ENCODE measurements at places on chromosomes 7 and 10.

GRCh38 chr7:16465469-16466361 is at the start of gene SOSTDC1:
Gene SOSTDC1 (minus strand): TSS chr7:16465738. CDS start chr7:16465668, 70 bp downstream.
- no peak for DNase-seq

DNA sequence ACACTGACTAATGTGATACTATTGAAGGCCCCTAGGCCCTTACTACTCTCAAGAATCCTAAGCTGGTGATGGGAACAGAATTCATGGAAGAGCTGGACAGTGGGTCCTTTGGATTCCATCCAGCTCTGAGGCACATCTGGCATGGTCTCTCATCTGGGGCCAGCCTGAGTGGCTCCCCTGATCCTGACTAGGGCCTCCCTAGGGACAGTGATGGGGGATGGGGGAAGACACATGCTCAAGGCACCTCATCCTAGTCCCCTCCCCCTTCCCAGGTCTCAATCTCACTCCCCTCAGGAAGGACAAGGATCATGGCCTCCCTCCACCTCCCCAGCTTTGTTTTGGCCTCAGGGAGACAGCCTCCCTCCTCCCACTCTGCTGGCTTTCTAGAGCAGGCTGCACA is 1.8 kb downstream of the KCNIP2 start:
- no peak for DNase-seq

DNA sequence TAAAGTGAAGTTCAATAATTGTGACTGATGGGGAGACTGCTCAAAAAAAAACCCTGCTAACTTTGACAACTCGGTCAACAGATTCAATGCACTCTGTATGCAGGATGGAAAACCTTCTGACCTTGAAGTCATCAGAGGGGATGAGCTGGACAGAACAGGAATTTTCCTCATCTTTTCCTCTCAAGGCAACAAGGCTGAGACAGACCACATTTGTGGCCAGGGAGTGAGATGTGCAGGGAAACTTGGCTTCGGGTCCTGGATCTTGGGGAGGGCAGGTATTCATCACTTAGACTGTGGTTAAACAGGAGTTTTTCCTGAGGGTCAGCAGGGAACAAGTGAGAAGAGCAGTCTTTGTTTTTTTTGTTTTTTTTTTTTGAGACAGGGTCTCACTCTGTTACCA is 100.6 kb downstream of the BAMBI start:
- DNase-seq = no peak

DNA sequence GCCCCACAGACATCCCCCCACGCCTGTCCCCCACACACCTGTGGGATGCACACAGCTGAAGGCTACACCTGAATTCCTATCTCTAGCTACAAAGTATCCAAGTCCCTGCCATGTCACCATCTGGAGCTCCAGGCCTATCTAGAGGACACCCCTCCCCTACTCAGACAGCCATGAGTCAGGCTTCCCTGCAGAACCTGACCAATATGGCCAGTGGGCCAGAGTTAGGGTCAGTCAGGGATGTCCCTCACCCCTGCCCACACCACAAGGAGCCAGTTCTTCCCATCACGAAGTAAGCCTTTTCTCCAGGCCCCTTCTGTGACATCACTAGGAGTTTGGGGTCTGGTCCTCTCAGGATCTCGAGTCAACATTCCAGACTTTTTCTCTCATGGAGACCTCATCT is 10.6 kb upstream of the SLC18A3 start:
- no peak for DNase-seq

- no peak for DNase-seq
Observed at GRCh38 chr7:135236727-135237126, 3.1 kb downstream of the STRA8 start.

DNA sequence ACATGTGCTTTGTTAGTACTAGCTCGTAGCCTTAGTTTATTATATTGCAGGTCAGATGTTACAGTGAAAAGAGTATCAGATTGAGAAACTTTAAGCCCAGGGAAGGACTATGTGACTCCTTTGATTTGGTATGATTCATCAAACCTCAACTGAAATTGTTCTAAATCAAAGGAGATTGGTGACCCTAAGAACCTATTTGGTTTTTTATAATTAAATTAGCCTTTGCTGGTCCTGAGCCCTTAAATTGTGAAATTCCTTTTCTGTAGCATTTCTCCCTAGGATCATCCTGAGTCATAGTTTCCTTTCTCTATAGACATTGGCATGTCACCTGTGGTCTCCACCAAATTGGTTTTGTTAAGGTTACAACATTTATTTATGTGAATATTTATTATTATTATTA is 89.7 kb downstream of the POLR1F start:
- no peak for DNase-seq

GRCh38 chr7:158563911-158564662 is 23.5 kb downstream of the PTPRN2 start:
- no peak for DNase-seq

DNA sequence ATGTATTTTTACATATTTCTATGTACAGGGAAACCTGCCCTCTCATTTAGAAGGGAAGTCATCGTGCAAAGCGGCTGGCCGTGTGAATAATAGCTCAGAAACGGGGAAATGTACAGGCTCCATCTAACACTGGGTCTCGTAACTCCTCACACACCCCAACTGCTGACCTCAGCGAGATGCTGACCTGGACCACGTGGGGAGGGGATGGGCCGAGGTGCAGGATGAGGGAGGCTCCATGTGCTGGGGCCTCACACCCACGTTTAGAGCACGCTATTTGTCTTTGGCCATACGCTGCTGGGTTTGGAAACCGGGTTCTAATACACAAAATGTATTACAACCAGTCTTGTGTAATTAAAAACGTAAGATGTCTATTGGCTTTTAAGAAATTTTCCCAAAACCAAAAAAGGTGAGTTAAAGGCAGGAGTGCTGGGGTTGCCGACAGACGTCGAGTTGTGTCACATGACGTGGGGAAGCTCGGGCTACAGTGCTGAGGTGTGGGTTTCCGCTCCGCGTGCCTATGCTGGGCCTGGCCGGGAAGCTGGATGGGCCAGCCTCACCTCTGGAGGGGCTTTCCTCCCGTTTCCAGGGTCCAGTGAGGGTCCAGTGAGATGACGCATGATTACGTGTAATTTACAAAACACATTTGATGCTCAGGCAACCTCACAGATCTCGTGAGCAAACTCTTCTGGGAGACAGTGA is 215.6 kb downstream of the DNAJB6 start:
- DNase-seq = no peak

DNA sequence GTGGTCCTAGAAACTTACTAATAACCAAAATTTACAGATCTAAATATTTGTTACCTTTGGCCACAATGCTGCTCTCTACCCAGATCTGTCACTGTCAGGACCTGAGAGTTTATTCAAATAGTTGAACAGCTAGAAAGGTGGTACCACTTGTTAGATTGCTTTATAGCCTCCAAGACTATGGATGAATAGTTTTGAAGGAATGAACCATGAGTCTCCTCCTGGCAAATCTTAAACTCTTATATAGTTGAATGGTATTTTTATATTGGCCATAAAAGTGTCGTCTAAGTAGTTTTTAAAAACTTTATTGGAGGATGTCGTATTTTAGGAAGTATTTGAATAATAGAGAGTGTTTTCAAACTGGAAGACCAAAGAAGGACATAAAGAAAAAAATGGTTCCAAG is 178.7 kb downstream of the AHR start:
- no peak for DNase-seq

- DNase-seq = no peak
Observed at GRCh38 chr7:77667459-77668086, 28.7 kb upstream of the RSBN1L start.

DNA sequence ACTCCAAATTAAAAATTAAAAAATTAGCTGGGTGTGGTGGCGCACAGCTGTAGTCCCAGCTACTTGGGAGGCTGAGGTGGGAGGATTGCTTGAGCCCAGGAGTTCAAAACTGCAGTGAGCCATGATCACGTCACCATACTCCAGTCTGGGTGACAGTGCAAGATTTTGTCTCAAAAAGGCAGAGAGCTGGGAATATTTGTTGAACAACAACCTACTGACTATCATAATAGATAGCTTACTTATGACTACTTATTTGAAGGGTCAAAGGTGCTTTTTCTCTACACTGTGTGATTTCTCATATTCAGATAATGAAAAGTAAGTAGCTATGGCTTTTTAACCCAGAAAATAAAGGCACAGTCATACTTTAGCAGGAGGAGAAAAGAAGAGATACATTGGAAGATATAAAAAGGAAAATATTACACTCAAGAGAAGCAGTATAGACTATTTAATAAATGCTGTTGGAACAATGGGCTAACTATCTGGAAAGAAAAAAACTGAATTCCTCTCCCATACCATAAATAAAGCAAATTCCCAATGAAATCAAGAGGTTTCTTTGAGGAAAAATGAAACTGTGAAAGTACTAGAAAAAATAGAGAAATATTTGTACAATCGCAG is 6.7 kb downstream of the GSDME start:
- no peak for DNase-seq

DNA sequence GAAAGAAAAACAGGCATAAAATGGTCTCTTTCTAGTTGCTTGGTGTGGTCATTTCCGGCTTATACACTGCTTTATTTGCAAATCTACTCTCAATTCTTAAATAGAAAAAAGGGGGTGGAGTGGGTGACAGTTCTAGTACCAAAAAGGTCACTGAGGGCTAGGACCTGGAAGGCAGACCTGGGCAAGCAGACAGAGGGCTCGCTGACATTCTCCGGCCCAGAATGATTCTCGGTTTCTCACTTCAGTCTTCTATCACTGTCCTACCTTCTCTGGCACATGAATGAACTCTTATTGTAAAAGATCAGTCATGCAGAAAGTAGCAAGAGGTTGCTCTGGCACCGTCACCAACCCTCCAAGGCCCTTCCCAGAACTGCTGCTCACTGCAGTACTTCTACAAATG is 54.0 kb downstream of the MALSU1 start:
- DNase-seq = no peak

- no peak for DNase-seq
Observed at GRCh38 chr7:20329389-20330238, 1.1 kb upstream of the ITGB8 start.

- DNase-seq = no peak
Observed at GRCh38 chr10:114352653-114353298, 51.5 kb downstream of the AFAP1L2 start.

DNA sequence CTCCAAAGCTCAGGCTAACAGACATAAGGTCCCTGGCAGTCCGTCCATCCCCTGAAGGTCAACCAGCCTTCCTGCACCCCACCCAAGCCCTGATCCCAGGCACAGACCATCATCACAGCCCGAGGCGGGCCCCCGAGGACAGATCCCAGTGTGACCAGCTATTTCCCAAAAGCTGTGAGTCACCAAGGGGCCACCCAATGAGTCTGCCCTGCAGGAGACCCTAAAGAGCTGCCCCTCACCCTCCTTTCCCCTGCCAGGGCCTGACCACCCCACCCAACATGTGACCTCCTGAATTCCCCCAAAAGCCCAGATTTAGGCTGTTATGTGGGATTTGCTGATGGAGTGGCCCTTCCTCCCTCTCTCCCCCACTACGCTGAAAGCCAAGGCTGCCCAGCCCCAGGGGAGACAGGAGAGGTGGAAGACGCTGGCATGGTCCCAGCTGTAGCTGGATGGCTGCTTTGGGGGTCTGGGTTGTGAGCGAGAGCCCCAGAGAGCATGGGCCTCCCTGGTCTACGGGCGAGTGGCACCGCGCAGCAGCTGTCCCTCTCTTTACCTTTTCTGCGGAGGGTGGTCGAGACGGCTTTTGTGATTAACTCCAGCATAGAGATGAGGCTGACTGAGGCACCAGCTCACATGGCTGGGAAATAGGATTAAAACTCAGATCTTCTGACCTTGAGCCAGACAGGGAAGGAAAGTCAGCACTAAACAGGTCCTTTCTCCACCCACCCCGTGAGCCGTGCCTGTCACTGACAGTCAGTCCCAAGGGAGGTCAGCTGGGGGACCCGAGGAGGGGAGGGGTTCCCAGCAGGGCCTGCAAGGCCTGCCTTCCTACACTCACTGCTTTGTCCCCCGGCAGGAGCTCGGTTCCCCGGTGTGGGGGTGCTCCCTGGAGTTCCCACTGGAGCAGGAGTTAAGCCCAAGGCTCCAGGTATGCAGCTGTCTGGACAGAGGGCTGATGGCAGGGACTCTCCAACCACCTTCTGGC is 16.7 kb downstream of the ELN start:
- no peak for DNase-seq

GRCh38 chr7:27933671-27934565 is 194.0 kb downstream of the TAX1BP1 start:
- no peak for DNase-seq

GRCh38 chr7:20778063-20778721 is 8.5 kb downstream of the SP8 start:
- DNase-seq = no peak

- no peak for DNase-seq
Observed at GRCh38 chr10:125080984-125081383, 79.4 kb downstream of the CTBP2 start.

- DNase-seq = no peak
Observed at GRCh38 chr7:121083790-121084251, 95.3 kb downstream of the CPED1 start.

DNA sequence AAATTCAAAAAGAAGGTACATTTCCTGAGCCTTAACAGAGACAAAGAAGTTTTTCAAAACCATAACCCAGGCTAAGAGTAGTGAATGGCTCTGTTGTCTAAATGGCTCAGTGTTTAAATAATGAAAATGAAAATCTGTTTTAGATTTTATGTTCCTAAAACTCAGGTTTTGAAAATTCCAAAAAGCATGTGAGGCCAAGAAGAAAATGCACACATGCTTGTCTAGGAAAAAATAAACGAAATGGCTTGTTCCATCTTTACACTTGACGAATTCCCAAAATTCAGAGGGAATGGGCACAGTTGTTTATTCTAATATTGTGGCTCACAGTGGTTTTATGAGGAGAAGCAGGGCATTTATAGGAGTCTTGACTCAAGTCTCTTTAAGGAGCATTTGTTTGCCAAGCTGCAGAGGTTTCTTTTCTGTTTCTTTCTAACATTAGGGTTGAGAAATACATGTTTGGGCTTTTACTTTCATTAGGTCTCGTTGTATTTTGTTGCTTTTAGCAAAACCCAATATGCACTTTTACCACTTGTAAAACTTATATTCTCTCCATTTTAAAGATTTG is 527.6 kb upstream of the ANKRD30A start:
- DNase-seq = no peak
